ENCODE measurements at places on chromosomes 6 and 20. TPM values are rescaled to one million over a fixed set of nuclear protein-coding genes. Genes with fewer than 3 reads are reported as not detected.

Gene CALHM4
- total RNA-seq: 0.11 TPM

Gene SCGN
- not detected for total RNA-seq

Gene KLC4
- total RNA-seq: 17.2 TPM

Gene OR2B3
- total RNA-seq: not detected

Gene LRRC73
- total RNA-seq: 0.11 TPM

Gene MAK
- total RNA-seq: under 0.01 TPM

Gene PTK6
- under 0.01 TPM for total RNA-seq

Gene TRIM15
- not detected for total RNA-seq

Gene TCF15
- 1.1 TPM for total RNA-seq

Gene PLAGL1
- total RNA-seq: 6.3 TPM

Gene OR2H2
- not detected for total RNA-seq

Gene KIAA0408
- not detected for total RNA-seq

Gene BIRC7
- not detected for total RNA-seq

Gene GRM1
- 0.09 TPM for total RNA-seq

Gene TBXT
- not detected for total RNA-seq

Gene ADGRB3
- not detected for total RNA-seq

Gene EFCAB8
- total RNA-seq: under 0.01 TPM

Gene HDGFL1
- total RNA-seq: not detected

Gene OARD1
- 11.3 TPM for total RNA-seq

Gene UBE3D
- total RNA-seq: 3.8 TPM

Gene HLA-DPB1
- 10.0 TPM for total RNA-seq

Gene DCDC2
- total RNA-seq: not detected

Gene COL21A1
- total RNA-seq: 5.2 TPM

Gene EEF1E1
- 36.0 TPM for total RNA-seq

Gene OOEP
- total RNA-seq: 0.22 TPM

Gene FAM83D
- 10.1 TPM for total RNA-seq

Gene SLC13A3
- total RNA-seq: under 0.01 TPM

Gene SEMG1
- not detected for total RNA-seq

Gene HSD17B8
- total RNA-seq: 9.4 TPM

Gene OGFR
- 20.2 TPM for total RNA-seq

Gene EMILIN3
- under 0.01 TPM for total RNA-seq

Gene C6orf52
- total RNA-seq: not detected

Gene TPD52L1
- total RNA-seq: 1.9 TPM

Gene GABRR1
- not detected for total RNA-seq

Gene SESN1
- 20.5 TPM for total RNA-seq

Gene TRIM10
- not detected for total RNA-seq

Gene TP53TG5
- not detected for total RNA-seq

Gene ANGPT4
- total RNA-seq: not detected

Gene DNMT3B
- total RNA-seq: 0.76 TPM

Gene ENPP3
- total RNA-seq: 0.34 TPM

Gene PGC
- not detected for total RNA-seq

Gene MUC22
- total RNA-seq: not detected
